PC-3 (cell line): ENCODE measurements at places on chromosomes 4 and X. TPM values are rescaled to one million over a fixed set of nuclear protein-coding genes. Genes with fewer than 3 reads are reported as not detected.

DNA sequence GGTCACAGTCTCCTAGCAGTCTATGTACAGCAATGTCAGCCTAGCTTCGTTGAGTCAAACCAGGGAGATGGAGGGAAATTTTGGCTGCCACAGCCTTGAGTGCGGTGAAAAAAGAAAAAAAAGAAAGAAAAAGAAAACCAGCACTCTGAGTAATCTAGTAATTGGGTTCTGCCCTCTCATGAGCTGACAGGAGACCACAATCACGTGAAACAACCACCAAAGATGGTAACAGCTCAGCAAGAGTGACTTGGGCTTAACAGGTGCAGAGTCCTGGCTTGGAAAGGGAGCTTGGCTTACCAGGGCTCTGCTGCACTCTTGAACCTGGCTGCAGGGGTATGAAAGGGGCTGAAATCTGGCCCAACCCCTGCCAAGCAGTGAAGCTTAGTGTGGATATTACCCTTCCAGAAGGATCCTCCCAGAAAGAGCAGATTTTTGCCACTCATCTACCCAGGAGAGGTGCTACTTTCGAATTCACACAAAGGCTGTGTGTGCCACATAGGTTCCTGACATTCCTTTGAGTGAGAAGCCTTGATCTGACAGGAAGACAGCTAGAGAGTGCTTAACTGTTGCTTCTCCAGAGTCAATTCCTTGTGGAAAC, 350.3 kb downstream of the PTTG2 start:
- no peak for DNase-seq

Gene POLN
- 0.26 and 1.5 TPM in 2 replicates for total RNA-seq

DNA sequence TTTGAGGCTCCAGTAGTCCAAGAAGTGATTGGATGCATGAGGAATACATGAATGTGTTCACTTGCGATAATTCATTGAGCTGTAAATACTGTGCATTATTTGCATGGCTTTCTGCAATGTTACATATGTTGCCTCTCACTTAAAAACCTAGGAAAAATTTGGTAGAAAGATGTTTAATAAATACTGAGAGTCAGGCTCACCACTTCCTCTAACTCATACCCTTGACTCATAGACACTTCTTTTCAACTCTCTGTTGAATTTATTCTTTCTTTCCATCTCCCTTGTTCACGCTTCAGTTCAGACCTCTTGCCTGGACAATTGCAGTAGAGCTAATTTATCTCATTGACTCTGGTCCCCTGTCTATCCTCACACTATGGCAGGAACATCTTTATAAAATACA, 35.8 kb upstream of the LEF1 start:
- peak; percentile 16 for DNase-seq

GRCh38 chr4:2281575-2282343, 19.9 kb upstream of the MXD4 start:
- no peak for DNase-seq

Gene DUX4
- not detected in 2 replicates for total RNA-seq

Gene CT47B1
- total RNA-seq = not detected in 2 replicates

- no peak for DNase-seq
Measured at GRCh38 chr4:186698028-186698427, 25.6 kb downstream of the FAT1 start.

Gene MTTP
- 0.33 TPM in 1 of 2 replicates, not detected in the other for total RNA-seq

Gene HSFX1
- total RNA-seq = 0.11 TPM in 1 of 2 replicates, not detected in the other

- DNase-seq = no peak
Measured at GRCh38 chr4:8770518-8771257, 101.0 kb downstream of the HMX1 start.

Gene PABPC1L2B
- not detected in 2 replicates for total RNA-seq

Gene DCX
- not detected in 2 replicates for total RNA-seq

Gene ANXA3
- total RNA-seq = 223 and 263 TPM in 2 replicates

- DNase-seq = peak; percentile 48
Measured at GRCh38 chrX:136063340-136064079, 78.3 kb downstream of the SLC9A6 start.

- DNase-seq = no peak
Measured at GRCh38 chr4:169293343-169294176, 22.8 kb upstream of the SH3RF1 start.

Gene DKC1
- 89.2 and 115 TPM in 2 replicates for total RNA-seq

DNA sequence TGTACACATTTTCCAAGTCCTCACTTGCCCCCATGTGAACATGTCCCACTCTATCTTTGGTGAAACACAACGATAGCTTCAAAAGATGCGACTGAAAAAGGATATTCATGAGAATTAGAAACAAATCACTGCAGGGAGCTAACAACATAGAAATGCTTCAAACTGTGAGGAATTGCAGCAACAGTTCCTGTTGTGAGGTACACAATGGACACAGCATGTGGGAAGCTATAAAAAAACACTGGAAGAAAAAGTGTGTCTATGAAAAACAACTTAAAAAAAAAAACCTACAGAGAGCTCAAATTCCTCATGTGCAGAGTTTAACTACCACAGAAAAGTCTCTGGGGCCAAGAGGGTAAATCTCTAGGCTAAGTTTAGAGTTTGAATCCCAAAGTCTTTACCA, 51.6 kb upstream of the BLTP1 start:
- DNase-seq = no peak

Gene RTL5
- total RNA-seq = 0.23 and 0.40 TPM in 2 replicates

Gene PNCK
- total RNA-seq = 1.0 and 3.3 TPM in 2 replicates

Gene TMPRSS11E
- total RNA-seq = not detected in 2 replicates

GRCh38 chr4:26741491-26741871, 119.2 kb upstream of the STIM2 start:
- DNase-seq = no peak

DNA sequence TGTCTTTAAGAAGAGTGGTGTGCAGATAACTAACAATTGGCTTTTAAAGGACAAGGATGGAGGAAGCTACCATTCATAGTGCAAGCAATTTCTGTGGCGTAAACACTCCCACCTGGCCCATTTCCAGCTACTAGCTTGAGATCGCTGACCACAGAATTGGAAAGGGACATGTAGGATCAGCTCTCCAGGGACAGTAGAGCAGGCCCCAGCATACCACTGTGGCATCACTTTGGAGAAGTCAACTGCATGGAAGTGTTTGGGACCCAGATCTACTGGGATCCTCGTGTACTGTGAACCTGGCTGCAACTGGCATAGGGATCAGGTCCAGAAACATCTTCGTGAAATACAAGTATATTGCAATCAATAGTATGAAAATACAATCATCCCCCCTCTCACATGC, 515.0 kb downstream of the INPP4B start:
- DNase-seq = no peak

Gene EXOC1L
- total RNA-seq = not detected in 2 replicates

Gene ETDB
- not detected in 2 replicates for total RNA-seq
